ENCODE measurements at places on chromosomes 12 and 14.
A peak's percentile ranks its signal among the peaks of the same experiment; 100 is the strongest.

DNA sequence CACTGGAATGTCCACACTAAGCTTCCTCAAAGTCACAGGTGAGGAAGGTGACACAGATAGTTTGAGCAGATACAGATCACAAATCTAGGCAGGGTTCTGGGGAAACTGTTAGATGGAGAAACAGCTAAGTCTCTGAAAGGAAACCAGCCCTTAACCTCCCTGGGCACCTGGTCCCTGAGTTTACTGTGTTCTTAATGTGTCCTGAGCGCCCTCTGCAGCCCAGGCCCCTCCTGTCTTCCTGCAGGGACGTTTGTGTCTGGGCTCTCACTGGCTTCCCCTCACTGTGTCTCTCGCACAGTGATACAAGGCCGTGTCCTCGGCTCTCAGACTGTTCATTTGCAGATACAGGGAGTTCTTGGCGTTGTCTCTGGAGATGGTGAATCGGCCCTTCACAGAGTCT lies 684.3 kb downstream of the TMEM121 start:
- DNase-seq: no peak

DNA sequence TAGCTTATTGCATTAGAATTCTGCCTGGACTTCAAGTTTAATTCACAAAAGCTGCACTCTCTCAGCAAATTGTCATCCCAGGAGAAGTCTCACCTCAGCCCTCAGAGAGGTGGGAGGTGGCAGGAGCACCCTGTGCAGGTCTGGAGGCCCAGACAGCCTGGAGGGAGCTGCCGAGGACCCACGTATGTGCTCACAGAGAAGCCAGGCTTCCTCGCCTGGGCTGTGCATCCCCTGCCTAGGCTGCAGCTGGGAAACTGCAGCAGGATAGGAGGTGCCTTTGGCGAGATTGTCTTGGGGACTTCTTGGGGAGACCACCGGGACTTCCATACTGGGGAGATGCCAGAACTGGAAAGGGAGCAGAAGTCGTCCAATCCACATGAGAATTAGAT lies 8.8 kb downstream of the CPNE6 start:
- DNase-seq: no peak

DNA sequence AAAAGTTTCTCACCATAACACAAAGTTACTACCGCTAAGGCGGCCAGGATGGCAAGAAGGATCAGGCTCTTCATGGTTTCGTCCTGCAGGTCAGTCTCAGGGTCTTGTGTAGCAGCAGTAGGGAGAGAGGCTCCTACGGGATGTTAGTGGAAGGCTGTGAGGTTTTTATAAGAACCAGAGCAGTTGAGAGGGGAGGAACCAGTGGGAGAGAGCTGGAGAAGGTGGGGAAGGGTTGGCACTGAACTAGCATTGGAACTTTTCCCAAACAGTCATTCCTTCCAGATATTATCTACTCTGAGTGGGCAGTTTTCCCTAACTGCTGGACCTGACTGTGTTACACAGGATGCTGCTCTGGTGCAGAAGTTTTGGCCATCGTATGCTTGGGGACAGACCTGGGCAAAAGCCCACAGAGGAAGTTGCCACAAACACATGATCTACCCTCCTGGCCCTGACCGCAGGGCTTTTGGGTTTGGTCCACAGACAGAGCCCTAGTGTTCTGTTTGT lies at the start of gene MGP:
Gene MGP (minus strand): TSS at position 137 of the 504 bp plus-strand sequence. CDS start 63 bp downstream, at position 74.
- DNase-seq: no peak

DNA sequence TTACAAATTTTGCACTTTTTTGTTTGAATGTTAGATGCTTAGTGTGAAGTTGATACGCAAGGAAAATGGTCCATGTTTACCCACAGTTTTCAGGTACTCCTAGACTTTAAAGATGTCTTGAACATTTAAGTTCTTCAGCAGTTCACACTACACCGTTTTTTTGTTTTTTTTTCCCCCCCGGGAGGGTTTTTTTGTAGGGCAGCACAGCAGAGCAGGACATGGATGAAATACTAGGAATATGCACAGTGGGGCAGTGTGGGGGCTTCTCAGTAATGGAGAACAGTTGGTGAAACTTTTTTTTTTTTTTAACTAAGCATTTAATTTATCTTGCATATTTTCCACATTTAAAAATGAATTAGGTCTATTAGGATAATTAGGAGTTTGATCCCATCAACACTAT lies 4.9 kb downstream of the RAN start:
- no peak for DNase-seq

- DNase-seq: no peak
Observed at GRCh38 chr12:119687406-119687805, 19.5 kb downstream of the PRKAB1 start.

GRCh38 chr12:66117242-66117641 lies 13.3 kb downstream of the LLPH start:
- DNase-seq: no peak

DNA sequence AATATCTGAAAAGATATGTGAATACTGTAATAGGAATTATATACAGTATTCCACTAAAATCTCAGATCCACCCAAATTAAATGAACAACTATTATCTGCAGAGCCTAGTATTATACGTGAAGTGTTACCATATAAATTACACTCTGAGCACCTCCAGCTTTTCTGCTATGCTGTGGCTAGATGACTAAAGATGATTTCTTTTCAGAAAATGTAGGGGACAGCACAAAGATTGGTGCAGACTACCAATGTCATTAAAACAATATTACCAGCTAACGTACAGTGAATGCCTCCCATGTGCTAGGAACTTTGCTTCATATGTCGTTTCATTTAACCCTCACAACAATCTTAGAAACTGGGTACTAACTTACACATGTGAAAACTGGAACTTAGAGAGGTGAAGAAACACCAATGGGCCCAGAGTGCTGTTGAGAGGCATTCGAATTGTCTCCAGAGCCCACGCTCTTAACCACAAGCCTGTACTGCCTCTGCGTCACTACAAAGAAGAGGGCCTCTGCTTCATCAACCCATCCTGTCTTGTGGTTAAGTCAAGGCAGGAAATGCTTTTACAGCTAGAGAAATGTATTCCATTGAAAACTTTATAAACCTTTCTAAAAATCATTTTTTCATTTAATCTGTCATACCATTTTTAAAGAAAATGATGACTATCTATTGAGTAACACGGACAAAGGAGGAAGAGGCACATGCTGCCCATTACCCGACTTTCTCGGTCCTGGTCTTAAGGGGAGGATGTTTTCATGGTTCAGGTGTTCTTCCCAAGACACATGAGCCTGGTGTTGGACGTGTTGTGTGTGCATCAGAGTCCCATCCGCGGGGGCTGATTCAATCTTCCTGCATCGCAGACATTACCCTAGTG lies 1.3 kb downstream of the GPR65 start:
- DNase-seq: no peak

GRCh38 chr12:10221846-10222245 lies 9.2 kb downstream of the GABARAPL1 start:
- no peak for DNase-seq

- peak; percentile 82 for DNase-seq
Observed at GRCh38 chr14:76647697-76648298, 113.5 kb upstream of the VASH1 start.

DNA sequence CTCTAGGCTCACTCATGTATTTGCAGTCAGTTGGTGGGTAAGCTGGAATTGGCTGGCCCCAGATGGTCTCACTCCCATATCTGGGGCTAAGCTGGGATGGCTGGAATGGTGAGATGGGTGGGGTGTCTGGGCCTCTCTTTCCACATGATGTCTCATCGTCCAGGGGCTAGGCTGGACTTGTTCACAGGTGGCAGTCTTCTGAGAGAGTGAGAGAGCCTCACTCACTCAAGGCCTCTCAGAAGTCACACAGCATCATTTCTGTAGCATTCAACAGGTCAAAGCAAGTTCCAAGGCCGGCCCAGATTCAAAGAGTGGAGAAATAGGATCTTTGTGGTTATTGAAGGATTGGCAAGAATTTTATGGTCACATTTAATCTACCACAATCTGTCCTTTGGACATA lies 102.7 kb downstream of the UNC79 start:
- no peak for DNase-seq

- no peak for DNase-seq
Observed at GRCh38 chr12:78881685-78882084, 17.1 kb downstream of the SYT1 start.

- DNase-seq: no peak
Observed at GRCh38 chr12:51589557-51590176, 1.4 kb upstream of the SCN8A start.

DNA sequence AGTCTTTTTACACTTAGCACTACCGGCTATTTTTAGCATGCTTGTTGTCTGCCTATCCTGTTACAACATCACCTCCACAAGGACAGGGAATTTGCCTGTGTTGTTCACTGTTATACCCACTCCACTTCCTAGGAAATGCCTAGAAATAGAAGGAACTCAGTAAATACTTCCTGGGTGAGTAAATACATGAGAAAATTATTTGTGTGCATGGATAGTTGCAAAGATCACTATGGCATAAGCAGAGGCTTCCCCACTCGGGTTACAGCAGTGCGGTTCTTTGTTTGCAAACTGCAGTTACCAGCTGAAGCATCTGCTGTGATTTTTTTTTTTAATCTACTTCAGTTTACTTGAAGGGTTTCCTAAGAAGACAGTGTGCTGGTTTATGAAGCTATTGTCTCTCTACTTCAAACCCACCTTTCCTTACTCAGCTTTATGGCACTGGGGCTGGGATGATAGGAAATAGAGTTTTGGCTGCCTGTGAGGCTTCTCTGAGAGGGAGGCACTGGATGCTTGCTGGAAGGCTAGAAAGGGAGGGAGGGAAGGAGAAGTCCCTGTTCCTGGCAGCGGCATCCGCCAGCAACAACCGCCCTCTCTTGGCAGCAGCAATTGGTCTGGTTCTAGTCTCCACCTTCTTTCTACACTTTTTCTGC lies 29.0 kb downstream of the PDE6H start:
- DNase-seq: no peak

DNA sequence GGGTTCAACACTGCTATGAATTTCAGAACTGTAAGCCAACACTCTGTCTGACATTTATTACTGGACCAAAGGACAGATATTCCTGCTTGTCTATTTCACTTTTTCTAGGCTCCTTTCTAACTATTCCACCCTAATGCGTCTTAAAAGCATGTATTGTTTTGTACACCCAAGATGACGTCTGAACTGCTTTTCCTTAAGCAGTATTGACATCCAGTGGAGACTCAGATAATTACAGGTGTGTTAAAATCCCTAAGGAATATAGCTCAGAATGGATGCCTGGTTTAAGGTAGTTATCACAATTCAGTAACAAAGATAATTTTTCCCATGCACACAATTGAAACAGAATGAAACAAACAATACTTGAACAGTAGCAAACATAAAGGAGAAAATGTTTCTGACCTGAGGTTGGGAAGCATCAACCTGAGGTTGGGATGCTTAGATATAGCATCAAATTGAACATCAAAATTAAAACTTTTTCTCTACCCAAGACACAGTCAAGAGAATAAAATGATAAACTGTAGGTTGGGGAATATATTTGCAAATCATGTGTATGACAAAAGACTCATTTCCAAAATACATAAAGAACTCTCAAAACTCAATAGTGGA lies 93.7 kb upstream of the PTPRR start:
- peak; percentile 13 for DNase-seq

GRCh38 chr12:65997056-65997455 lies 133.5 kb downstream of the LLPH start:
- DNase-seq: no peak

DNA sequence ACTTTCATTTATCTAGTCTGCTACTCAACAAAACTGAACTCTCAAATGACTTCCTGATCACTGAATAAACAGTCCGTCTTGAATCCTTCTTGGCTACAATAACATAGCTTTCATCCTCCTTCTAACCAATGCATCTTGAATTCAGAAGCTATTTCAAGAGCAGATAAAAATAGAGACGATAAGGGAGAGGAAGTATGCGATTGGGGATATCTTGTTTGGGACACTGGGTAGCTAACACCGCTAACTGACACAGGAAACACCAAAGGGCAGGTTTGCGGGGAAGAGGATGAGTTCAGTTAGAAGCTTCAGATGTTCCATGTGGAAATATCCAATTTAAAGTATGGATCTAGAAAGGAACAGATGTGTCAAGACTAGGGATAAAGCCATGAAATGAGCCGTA lies 102.5 kb downstream of the SLC41A2 start:
- DNase-seq: no peak

GRCh38 chr14:42190744-42191143 lies 584.1 kb downstream of the LRFN5 start:
- no peak for DNase-seq

- DNase-seq: no peak
Observed at GRCh38 chr12:106284358-106285105, 18.0 kb upstream of the TCP11L2 start.

DNA sequence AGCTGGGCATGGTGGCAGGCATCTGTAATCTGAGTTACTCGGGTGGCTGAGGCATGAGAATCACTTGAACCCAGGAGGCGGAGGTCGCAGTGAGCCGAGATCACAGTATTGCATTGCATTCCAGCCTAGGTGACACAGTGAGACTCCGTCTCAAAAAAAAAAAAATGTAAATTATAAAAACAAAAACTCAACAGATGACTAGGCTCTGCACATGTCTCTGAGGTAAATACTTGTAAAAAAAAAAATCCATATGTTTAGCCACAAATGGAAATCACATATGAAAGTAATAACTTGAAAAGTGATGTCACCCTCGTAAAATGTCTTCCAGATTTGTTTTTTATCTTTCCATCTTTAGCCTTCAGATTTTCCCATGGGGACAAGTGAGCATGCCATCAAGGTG lies 85.0 kb downstream of the KICS2 start:
- DNase-seq: no peak

GRCh38 chr12:116672842-116673516 lies 64.9 kb downstream of the SPRING1 start:
- no peak for DNase-seq

DNA sequence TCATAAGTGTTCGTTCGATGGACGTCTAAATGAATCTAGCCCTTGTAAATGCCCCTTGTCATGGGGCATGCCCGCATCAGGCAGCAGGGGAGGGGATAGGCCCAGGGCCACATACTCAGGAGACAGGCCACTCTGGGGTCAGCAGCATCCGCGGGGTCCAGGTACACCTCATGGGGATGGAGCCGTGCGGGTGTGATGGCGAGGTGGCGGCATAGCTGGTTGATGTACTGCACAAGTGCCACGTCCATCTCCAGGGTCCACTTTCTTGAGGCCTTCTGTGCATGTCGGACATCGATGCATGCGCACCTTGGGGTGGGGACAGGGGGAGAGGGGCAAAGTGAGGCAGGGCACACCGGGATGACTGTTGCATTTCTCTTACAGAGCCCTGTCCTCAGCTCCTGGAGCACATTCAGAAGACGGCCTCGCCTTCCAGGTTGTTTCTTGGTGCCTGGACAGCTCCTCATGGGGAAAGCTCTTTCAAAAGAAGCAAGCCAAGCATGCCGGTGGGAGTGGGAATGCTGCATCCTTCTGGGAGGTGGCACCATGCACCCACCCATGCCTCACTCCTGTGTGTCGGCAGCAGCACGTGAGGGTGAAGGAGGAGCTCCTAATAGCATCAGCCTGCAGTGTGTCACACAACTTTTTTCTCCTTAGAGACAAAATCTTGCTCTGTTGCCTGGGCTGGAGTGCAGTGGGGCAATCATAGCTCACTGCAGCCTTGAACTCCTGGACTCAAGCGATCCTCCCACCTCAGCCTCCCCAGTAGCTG lies 47.4 kb downstream of the TRAFD1 start:
- DNase-seq: no peak

GRCh38 chr12:8658346-8658745 lies 4.3 kb downstream of the MFAP5 start:
- peak; percentile 12 for DNase-seq

Data from HTR-8/SVneo (cell line).